T-helper 2 cell (primary cell): ENCODE measurements at places on chromosomes 4 and X.

- peak; percentile 89 for DNase-seq
Observed at GRCh38 chrX:70755850-70756249, 152.7 kb downstream of the TEX11 start.

DNA sequence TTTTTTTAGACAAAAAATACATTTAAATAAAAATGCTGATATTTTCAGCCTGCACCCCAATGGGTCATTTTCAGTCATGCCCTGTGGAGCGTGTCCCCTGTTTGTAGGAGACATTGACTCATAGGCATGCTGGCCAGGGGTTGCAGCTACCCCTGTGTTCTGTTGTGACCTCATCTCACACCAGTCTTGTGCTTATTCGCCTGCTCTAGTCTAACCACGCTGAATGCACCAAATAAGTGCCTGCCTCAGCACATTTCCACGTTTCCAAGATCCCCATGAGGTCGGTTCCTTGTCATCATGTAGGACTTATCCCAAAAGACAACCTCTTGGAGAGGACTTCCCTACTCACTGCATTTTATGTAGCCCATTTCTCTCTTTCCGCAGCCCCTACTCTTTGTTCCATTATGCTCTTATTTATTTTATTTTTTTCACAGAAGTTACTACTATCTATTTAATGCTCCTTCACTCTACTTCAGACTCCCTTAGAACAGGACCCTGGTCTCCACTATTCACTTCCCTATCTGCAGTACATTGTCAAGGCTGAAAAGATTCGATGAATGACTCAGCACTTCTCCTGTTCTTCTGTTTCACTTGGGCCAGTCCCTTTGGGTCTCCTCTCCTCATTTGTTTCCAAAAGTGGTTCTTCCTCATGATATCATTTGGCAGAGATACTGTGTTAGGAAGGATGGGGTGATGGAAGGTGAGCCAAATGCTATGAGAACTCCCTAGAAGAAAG is 109.7 kb downstream of the MSL3 start:
- DNase-seq: no peak

GRCh38 chr4:6362243-6362885 is 92.7 kb downstream of the WFS1 start:
- DNase-seq: no peak

DNA sequence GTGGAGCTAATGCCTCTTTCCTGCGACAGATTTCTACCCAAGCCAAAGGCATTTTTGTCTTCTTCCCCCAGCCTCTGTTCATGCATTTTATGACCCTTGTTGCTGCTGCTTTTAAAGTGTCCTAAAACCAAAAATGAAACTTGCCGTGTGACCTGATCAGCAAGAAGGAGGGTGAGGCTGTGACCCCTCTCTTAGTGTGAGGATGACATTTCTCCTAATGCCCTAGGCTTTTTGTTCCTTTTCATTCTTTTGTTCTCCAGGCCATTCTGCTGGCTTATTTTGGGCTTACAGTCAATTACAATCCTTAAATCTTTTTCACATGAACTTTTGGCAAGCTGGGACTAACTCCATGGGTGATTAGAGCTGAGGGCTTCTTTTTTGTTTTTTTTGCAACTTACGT is 34.4 kb downstream of the PTTG2 start:
- no peak for DNase-seq

GRCh38 chrX:134821370-134821769 is 163.1 kb upstream of the PLAC1 start:
- DNase-seq: no peak

- no peak for DNase-seq
Observed at GRCh38 chr4:152784490-152785350, 5.0 kb downstream of the ARFIP1 start.

DNA sequence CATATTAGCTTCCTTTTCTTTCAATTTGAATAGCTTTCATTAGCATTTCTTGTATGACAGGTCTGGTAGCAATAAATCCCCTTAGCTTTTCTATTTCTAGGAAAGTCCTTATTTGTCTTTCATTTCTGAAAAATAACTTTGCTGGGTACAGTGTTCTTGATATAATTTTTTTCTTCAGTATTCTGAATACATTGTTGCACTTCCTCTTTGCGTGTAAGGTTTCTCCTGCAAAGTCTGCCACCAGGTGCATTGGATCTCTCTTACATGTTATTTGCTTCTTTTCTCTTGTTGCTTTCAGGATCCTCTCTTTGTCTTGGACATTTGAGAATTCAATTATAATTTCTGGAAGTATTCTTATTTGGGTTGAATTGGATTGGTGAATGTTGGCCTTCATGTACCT is 663.7 kb downstream of the GRXCR1 start:
- no peak for DNase-seq

DNA sequence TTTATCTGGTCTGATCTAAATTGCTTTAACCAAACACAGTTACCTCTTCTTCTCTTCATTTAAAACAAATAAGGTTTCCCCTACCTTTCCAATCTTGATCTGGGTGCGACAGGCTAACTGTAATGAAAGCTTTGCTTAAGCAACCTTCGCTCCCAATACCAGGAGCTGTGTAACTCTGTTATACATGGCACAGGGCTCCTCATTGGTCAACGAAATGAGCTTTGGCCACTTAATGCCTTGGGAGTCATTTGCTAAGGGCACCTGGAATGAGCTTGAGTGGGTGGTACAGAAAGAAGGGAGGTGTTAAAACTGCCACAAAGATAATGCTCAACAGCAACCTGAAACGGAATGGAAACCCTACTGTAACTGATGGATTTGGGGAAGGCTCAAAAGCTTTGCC is 140.5 kb downstream of the CHRNA9 start:
- no peak for DNase-seq

- DNase-seq: no peak
Observed at GRCh38 chr4:1842993-1843448, 12.9 kb downstream of the LETM1 start.

GRCh38 chr4:114603497-114603896 is 4.9 kb downstream of the UGT8 start:
- DNase-seq: no peak

DNA sequence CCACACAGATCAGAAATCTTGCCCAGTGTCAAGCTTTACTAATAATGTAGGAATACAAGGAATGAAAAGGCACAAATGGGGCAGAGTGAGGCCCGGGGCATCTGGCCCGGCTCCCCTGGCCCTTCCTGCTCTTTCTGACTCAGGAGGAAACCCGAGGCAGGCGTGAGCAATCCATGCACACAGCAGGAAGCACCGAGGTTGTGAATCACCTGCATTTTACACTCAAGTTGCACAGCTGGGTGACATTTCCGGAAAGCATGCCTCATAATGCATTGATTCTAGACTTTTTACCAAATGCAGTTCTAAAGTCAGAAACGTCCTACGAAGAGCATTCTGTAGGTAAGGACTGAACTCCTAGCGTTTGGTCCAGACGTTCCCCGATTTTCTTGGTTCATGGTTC is 38.9 kb downstream of the PRIMPOL start:
- no peak for DNase-seq

DNA sequence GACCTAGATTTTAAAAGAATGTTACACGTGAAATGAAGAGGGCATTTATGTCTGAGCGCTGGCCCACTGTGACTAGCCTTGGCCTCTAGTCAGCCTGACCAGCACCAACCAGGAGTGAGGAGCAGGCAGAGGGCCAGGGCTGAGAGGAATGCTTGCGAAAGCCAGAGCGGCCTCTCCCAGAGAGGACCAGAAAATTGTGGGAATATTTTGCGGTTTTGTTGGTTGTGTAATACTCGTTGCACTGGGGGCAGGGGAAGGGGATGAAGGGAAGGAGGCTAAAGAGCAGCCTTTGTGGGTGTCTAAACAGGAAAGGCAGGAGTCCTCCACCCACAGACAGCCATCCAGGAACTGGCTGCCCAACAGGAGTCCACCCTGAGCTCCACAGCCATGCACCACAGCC is 3.8 kb downstream of the GABRE start:
- no peak for DNase-seq

DNA sequence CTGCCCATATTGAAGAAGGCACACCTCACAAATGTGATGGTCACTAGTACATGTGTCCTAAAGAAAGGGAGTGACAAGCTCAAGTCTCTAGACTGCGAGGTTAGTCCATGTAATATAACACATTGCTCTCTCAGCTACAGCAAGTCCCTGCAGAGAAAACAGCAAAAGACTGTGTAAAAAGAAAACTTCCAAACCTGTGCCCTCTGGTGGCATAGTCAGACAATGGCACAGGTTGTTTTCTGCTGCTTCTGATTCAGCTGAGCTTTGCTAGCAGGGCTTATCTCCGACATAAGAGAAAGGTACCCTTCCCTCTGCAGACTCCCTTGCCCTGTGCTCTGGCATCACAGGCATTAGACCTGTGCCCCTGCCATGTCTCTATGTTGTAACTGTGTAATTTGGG is 1.4 kb upstream of the SERPINA7 start:
- DNase-seq: no peak

DNA sequence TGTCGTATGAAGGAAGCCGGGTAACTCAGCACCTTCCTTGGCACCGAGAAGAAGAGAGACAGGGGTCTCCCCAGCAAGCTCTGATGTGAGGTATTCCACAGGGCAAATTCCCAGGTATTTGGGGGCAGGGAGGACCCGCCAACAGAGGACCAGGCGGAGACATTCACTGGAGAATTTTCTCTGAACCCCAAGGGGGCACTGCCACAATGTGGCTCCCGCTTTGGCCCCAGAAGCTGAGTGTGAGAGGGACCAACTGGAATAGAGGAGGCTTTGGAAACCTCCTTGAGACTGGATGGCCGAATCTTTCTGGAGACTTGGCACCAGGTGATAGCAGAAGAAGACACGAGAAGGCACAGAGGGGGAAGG is 735 bp upstream of the GABRE start:
- DNase-seq: no peak

- no peak for DNase-seq
Observed at GRCh38 chr4:7074426-7074825, 6.6 kb upstream of the GRPEL1 start.

DNA sequence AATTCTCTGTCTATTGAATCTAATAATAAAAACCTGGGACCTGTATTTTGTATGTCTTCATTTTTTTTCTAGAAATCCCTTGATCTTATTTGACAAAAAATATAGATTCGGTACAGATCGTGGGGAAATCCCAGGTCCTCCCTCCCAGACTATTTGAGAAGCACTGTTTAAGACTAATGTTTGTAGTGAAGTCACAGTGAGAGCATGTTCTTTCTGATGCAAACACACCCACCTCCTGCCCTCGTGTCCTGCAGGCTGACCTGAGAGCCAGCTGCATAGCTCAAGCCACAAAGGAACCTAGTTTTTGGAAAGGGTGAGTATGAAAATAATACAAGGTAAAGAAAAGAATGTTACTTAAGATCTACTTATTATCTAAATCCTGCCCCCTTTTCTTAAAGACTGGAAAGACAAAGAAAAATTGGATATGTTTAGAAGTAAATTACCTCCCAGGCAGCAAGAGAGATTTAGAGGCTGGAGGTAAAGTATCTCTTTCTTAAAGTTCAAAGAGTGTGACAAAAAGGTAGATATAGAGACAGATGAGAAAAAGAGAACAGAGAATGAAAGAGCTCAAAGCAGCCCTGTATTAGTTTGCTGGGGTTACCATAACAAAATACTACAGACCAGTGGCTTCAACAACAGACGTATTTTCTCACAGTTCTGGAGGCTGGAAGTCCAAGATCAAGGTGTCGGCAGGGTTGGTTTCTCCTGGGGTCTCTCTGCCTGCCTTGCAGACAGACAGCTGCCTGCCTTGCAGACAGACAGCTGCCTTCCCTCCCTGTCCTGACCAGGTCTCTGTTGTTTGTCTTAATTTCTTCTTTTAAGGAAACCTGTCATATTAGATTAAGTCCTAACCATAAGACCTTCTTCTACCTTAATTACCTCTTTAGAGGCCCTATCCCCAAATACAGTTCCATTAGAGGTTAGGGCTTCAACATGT is 20.4 kb upstream of the DCTD start:
- DNase-seq: no peak

DNA sequence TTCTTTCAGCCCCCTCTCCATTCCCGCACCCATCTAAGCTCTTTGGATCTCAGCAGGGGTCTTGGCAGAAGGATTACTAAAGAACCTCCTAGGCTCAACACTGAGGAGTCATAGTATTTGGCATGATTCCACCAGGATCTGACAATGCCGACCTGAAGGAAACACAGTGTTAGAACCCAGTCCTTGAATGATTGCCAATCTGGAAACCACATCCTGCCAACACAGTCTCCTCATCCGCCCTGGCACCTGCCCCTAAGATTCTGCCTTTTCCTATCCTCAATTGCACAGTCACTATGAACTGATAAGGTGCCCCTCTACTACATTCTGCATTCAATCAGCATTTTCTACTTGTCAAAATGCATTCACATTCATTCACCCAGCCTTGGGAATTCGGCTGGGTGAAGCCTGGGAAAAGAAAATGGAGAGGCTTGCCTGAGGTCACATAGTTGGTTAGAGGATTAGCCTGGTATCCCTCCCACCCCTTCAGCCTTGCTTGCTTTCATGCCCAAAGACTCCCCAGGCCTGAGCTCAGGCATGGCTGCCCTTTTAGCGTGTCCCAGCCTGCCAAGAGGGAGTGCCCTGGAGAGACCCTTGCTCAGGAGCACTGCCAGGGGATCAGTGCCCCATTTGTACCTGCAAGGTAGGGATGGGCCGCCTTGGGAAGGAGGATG is 2.2 kb upstream of the CLDN2 start:
- DNase-seq: peak; percentile 13

GRCh38 chrX:136147976-136148375 is 643 bp downstream of the FHL1 start:
- no peak for DNase-seq

DNA sequence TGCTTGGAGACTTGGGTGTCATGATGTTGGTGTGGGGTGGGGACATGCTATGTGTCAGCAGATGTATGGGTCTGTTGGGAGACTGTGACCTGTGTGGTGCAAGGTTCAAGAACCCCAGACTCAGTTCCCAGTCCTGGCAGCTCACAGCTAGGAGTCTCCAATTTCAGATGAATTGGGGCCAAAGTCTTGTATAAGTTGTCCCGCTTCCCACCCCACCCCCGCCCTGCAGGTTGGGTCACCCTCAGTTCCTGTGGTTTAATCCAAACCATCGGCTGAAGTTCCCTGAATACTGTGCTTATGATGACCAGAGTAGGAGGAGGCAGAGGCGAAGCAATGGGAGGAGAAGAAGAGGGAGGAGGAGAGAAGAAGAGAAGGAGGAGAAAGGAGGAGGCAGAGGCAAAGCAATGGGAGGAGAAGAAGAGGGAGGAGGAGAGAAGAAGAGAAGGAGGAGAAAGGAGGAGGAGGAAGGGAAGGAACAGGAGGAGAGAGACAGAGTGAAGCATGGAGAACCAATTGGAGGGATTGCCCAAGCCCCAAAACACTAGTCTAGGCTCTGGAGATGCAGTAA is 112.6 kb downstream of the EFNB1 start:
- DNase-seq: no peak

GRCh38 chr4:8580321-8581093 is at the start of gene GPR78:
Gene GPR78, plus strand, starts transcription at chr4:8580392. Its CDS starts 591 bp downstream, at chr4:8580983.
- DNase-seq: no peak
